ENCODE measurements at places on chromosomes 5 and 9. TPM values are rescaled to one million over a fixed set of nuclear protein-coding genes. Genes with fewer than 3 reads are reported as not detected.

DNA sequence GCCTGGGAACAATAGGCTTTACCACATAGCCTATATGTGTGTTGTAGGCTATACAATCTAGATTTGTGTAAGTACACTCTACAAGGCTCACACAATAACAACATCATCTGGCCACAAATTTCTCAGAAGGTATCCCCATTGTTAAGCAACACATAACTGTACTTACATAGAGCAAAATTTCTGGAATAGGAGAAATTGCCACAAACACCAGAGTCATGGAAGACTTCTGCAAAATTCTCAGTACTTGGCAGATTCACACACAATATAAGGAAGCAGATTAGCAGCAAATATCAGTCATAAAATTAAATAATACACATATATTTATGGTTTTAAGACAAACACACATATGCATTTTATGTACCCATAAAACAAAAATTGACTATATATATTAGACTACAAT, 16.4 kb downstream of the GNAQ start:
- peaks cover 22% of the 10 kb centered on the region for H3K4me1 ChIP-seq
- DNase-seq, result no peak
- no peaks in the 10 kb centered on the region for H3K36me3 ChIP-seq
- H3K27me3 ChIP-seq, result no peaks in the 10 kb centered on the region
- H3K27ac ChIP-seq, result no peak overlapping the region
- H3K4me3 ChIP-seq, result no peak overlapping the region

- no peaks in the 10 kb centered on the region for H3K36me3 ChIP-seq
- DNase-seq, result no peak
- H3K4me3 ChIP-seq, result no peak overlapping the region
- H3K27ac ChIP-seq, result no peak overlapping the region
These were observed 142.3 kb upstream of the FSTL4 start for GRCh38 chr5:133754575-133755169.

DNA sequence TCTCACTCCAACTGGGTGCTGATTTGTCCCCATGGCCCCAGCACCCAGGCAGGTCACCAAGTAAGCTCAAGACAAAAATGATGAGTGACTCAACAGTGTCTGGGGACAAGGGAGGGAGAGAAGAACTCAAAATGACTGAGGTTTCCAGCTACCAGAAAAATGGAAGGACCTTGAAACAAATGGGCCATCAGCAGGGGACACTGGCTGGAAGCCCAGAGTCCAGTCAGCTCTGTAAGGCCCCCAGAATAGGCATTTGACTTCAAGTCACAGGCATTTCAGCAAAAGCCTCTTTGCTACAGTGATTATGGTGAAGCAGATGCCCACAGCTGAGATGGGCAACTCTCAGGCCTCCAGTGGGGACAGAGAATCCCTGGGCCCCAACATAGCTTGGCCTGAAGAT, 139.0 kb upstream of the GABRP start:
- H3K4me1 ChIP-seq, result no peaks in the 10 kb centered on the region
- no peak overlapping the region for H3K27ac ChIP-seq
- no peak for DNase-seq
- no peak overlapping the region for H3K4me3 ChIP-seq
- no peaks in the 10 kb centered on the region for H3K36me3 ChIP-seq

GRCh38 chr5:1643651-1644392, 120.1 kb upstream of the LPCAT1 start:
- H3K36me3 ChIP-seq, result no peaks in the 10 kb centered on the region
- no peak overlapping the region for H3K4me3 ChIP-seq
- peaks cover 34% of the 10 kb centered on the region for H3K27me3 ChIP-seq
- no peak overlapping the region for H3K27ac ChIP-seq

DNA sequence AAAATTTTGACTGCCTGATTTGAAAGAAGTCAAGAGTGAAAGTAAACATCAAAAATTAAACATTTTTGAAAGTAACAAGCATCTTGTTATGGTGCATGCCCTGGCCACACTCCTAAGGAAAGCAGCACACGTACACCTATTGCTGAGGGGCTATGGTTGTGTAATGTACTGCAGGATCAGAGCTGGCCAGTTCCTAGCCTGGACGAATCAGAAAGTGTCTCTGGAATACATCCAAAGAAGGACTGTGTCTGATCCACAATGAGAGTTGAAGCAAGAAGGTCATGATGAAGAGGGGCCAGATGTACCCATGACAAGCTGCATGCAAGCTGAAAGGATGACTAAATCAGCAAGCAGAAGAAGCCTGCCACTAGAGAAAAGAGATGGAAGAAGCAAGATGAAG, 618.2 kb downstream of the TLE1 start:
- no peak for DNase-seq
- no peaks in the 10 kb centered on the region for H3K4me1 ChIP-seq
- no peaks in the 10 kb centered on the region for H3K36me3 ChIP-seq
- H3K4me3 ChIP-seq, result no peak overlapping the region

DNA sequence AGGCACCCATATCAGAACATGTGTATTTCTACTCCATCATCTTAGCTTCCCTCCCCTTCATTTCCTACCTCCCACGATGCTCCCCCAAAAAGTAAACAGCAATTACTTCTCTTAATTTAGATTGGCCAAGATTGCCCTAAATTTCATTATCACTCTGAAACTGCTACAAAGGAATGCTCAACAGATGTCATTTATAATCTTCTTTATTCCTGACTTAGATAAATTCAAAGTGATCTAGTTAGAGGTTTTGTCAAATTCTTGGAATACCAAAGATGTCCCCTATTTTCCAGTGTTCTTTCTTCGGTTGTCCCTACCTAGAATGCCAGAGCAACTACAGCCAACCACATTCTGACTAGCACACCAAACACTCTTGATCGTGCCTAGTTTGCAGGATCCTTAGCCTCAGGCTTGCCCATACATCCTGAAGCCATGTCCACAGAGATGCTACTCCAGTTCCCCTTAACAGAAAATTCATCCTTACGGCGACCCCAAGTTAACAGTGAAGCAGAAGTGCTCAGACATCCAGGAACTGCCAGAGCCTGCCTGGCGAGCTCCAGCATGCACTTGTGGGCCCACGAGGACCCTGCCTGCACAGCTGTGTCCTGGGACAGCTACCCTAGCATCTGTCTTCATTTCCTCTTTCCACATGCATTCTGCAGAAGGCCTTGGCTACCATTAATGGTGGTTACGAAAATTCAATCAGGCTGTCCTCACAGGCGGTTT, 31.6 kb downstream of the DAP start:
- H3K27me3 ChIP-seq, result no peaks in the 10 kb centered on the region
- peaks cover 2% of the 10 kb centered on the region for H3K36me3 ChIP-seq
- H3K27ac ChIP-seq, result no peak overlapping the region
- H3K4me1 ChIP-seq, result no peaks in the 10 kb centered on the region
- no peak for DNase-seq
- no peak overlapping the region for H3K4me3 ChIP-seq

DNA sequence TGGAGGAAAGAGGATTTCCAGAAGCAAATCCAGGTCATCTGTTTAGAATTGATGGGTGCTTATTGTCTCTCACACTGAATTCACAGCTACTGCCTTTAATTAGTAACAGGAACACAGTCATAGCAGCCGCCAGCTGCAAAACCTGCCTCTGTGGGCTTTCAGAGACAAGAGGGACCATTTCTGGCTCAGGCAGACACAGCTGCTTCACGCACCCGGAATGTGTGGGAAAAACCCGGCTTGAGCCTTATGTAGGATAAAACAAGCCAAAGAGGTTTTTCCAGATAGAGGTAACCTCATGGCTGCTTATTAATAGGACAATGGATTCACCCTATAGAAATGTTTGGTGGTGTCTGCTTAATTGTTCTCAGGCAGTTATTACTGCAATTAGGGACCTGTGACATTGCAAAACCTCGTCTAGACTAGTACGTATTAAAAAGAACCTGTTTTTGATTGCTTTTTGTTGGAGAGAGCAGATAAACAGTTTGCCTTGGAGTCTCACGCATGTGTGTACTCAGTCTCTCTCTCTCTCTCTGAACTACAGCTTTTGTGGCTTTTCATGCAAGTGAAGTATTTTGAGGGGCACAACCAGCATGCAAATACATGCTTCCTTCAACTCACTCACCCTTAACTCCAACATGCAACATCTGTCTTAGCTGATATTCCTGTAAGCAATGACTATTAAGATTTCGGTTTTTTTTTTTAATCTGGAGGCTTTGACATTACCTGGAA, 302.7 kb downstream of the PLK2 start:
- no peaks in the 10 kb centered on the region for H3K36me3 ChIP-seq
- DNase-seq, result no peak
- H3K27ac ChIP-seq, result no peak overlapping the region
- no peak overlapping the region for H3K4me3 ChIP-seq
- no peaks in the 10 kb centered on the region for H3K4me1 ChIP-seq

- H3K4me3 ChIP-seq, result no peak overlapping the region
- DNase-seq, result no peak
- no peaks in the 10 kb centered on the region for H3K36me3 ChIP-seq
These were observed 20.8 kb downstream of the FREM1 start for GRCh38 chr9:14889451-14889850.

GRCh38 chr5:156155598-156155997, 171.4 kb upstream of the SGCD start:
- DNase-seq, result no peak
- H3K4me1 ChIP-seq, result no peaks in the 10 kb centered on the region
- H3K27ac ChIP-seq, result no peak overlapping the region

DNA sequence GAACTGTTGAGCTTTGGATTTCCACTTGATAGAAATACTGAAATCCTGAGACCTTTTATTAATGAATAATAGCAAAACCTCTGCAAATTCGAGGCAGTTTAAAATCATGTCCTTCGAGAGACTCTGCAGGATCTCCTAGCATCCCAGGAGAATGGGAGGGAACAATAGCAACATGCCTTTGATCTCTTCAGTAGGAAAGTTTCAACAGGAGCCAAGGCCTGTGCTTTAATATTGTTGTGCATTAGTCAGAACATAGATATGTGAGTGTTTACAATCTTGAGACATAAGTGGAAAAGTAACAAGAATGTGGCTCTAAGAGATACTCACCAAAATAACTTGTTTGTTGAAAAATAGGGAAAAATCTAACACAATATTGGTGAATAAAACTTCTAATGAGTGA, 83.3 kb upstream of the LHFPL2 start:
- no peaks in the 10 kb centered on the region for H3K27me3 ChIP-seq
- no peak for DNase-seq
- no peaks in the 10 kb centered on the region for H3K36me3 ChIP-seq

Gene MAMDC2
- 4.0 TPM for total RNA-seq

Gene HMGCR
- total RNA-seq, result 11.7 TPM

Gene ZNF483
- total RNA-seq, result 0.92 TPM

Gene NR6A1
- 0.54 TPM for total RNA-seq

Gene PCDHGA5
- 0.92 TPM for total RNA-seq

Gene ADAMTS16
- not detected for total RNA-seq

Gene LCN9
- total RNA-seq, result not detected

Gene SHOC1
- not detected for total RNA-seq

Gene GRXCR2
- not detected for total RNA-seq

Gene AGXT2
- not detected for total RNA-seq

Gene IFNA21
- not detected for total RNA-seq

Gene GPR150
- total RNA-seq, result 0.10 TPM
